ENCODE measurements at places on chromosomes 2 and 18.

- DNase-seq: no peak
These were observed 654.9 kb downstream of the ADCYAP1 start for GRCh38 chr18:1559563-1559962.

DNA sequence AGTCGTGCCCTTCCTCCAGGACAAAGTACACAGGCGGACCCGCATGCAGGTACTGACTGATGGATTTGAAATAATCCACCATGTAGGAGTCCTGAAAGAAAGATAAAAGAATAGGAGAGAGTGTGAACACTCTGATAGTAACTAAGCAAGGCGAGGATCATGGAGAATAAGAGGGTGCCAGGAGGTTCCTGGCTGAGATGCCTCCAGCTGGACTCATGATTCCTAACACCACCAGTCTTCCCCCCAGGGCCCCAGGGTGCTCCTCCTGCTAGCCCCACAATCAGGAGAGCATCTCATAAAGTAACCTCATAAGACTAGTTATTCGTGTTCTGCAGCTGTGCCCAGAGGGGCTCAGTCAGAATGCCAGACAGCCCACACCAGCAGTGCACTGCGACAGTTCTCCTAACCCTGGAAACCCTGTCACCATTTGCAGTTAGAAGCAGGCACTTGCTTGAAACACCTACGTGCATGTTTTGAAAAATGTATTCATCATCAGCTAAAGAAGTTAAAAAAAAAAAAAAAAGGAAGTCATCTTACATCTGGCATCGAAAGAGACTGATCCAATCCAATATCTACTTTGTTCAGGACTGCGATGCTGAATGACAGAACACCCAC, 36.7 kb downstream of the RMC1 start:
- no peak for DNase-seq

- no peak for DNase-seq
These were observed 150.5 kb downstream of the SEPTIN10 start for GRCh38 chr2:109463236-109463635.

GRCh38 chr2:241869087-241869961, at the start of gene RTP5:
RTP5 (plus strand) TSS chr2:241869729; CDS start chr2:241869757, 28 bp downstream.
- no peak for DNase-seq
